ENCODE measurements at places on chromosomes 7 and 10. TPM values are rescaled to one million over a fixed set of nuclear protein-coding genes. Genes with fewer than 3 reads are reported as not detected.

DNA sequence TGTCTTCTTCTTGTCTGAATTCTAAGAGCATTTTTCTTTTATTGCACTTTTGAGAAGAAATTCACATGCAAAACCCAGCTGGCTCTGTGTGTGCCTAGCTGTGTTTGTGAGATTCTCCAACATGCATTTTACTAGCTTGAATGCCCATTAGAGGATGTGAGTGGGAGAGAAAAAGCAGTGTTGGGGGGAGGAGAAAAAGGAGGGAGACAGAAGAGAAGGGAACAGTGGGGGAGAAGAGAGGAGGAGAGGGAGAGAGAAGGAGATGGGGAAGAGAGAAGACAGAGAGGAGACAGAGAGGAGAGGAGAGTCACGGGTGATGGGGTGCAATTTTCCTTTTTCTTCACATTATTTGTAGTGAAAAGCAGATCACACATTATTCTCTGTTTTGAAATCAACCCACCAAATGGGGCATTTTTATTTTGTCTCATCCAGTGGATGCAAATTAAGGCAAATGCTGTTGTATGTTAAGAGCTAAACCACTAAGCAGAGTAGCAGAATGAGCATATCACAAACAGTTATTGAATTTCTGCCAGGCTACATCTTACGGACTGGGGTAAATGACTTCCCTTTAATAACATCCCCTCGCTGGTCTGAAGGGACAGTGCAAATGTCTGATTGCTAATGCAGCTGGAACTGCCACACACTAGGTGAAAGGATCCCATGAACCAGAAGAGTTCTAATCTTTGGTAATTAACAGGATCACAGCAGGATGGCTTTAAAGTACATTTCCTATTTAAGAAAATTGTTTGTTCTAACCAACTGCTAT lies 849 bp downstream of the LRRN3 start:
- peak overlapping the region; percentile 45 for H3K4me3 ChIP-seq
- no peak for DNase-seq
- H3K36me3 ChIP-seq, result no peaks in the 10 kb centered on the region
- no peak overlapping the region for H3K27ac ChIP-seq
- H3K4me1 ChIP-seq, result peaks cover 3% of the 10 kb centered on the region

GRCh38 chr7:83001362-83002040 lies 161.2 kb downstream of the PCLO start:
- H3K27ac ChIP-seq, result no peak overlapping the region
- no peaks in the 10 kb centered on the region for H3K27me3 ChIP-seq
- H3K4me1 ChIP-seq, result no peaks in the 10 kb centered on the region
- H3K36me3 ChIP-seq, result no peaks in the 10 kb centered on the region
- H3K4me3 ChIP-seq, result no peak overlapping the region

- no peak overlapping the region for H3K27ac ChIP-seq
- H3K27me3 ChIP-seq, result no peaks in the 10 kb centered on the region
- H3K4me1 ChIP-seq, result no peaks in the 10 kb centered on the region
- DNase-seq, result no peak
- H3K4me3 ChIP-seq, result no peak overlapping the region
Observed at GRCh38 chr7:41627645-41628298, 75.1 kb downstream of the INHBA start.

DNA sequence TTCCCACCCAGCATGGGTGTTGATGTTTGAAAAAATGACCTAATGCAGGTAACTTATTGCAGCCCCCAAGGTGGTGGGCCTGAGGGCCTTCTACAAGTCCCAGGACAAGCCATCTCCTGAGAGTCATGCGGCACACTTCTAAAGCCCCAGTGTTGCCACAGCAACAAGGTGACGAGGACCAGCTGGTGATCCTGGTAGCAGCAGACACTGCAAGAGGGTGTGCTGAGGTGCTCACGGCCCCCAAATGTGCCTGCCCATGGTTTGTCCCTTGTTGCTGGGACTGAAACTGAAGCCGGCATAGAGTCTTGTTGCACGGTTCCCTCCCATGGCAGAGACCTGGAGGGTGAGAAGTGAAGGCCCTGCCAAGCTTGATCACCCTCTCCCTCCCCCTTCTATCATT lies 333.2 kb upstream of the MGMT start:
- no peak overlapping the region for H3K4me3 ChIP-seq
- no peak for DNase-seq
- H3K27me3 ChIP-seq, result no peaks in the 10 kb centered on the region
- no peaks in the 10 kb centered on the region for H3K36me3 ChIP-seq

- no peaks in the 10 kb centered on the region for H3K27me3 ChIP-seq
- H3K27ac ChIP-seq, result no peak overlapping the region
- H3K4me3 ChIP-seq, result no peak overlapping the region
- H3K4me1 ChIP-seq, result no peaks in the 10 kb centered on the region
- H3K36me3 ChIP-seq, result no peaks in the 10 kb centered on the region
Observed at GRCh38 chr7:80189638-80190037, 55.0 kb downstream of the GNAI1 start.

DNA sequence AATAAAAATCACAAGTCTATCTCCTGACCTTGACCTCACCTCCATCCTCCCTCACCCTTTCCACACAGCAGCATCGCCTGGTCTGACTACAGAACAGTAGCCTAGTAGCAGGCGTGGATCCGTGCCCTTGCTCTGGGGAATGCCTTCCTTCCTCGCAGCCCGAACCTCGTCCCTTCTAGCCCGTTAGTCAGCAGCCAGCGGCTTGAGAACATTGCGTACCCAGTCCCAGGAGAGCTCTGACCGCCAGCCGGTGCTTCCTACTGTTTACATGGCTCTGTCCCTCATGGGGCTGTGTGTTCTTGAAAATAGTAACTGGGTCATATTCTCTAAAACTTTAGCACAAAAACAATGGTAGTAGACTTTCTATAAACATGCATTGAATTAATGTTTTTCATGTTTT lies 682.7 kb upstream of the IGFBP3 start:
- no peaks in the 10 kb centered on the region for H3K27me3 ChIP-seq
- peaks cover 8% of the 10 kb centered on the region for H3K4me1 ChIP-seq
- H3K36me3 ChIP-seq, result no peaks in the 10 kb centered on the region

- H3K4me1 ChIP-seq, result peaks cover 8% of the 10 kb centered on the region
- no peaks in the 10 kb centered on the region for H3K27me3 ChIP-seq
- H3K4me3 ChIP-seq, result no peak overlapping the region
- H3K27ac ChIP-seq, result no peak overlapping the region
- DNase-seq, result no peak
- no peaks in the 10 kb centered on the region for H3K36me3 ChIP-seq
Observed at GRCh38 chr10:70223728-70224127, 9.5 kb downstream of the PPA1 start.

DNA sequence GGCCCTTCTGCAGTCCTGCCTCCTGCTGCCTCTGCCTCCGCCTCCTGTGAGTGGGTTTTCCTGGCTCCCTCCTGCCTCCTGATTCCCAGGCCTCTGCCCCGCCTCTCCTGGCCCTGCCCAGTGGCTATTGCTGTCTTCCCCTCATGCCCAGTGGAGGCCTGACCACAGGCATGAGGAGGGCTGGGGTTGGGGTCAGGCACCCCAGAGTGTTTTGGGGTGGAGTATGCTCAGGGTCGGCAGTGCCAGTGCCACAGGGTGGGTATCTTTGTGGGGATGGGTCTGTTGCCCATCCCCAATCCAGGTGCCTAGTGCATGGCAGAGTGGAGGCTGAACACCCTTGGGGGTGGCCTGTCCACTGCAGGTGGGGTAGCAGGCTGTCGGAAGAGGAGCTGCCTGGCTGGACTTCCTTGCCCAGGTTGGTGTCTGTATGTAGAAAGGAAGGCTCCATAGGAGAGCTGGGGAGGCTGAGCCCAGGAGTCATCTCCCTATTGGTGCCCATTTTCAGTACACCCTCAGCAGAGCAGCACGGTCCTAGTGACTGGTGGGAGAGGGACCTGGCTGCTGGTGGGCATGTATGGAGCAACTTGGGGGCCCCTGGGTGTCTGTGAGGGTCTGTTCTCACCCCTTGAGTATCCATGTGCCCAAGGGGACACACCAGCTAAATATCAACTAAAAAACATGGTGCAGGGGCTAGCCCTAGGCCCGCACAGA lies 62.2 kb downstream of the ARHGAP22 start:
- DNase-seq, result peak; percentile 33
- H3K36me3 ChIP-seq, result no peaks in the 10 kb centered on the region
- H3K4me3 ChIP-seq, result no peak overlapping the region
- no peak overlapping the region for H3K27ac ChIP-seq

DNA sequence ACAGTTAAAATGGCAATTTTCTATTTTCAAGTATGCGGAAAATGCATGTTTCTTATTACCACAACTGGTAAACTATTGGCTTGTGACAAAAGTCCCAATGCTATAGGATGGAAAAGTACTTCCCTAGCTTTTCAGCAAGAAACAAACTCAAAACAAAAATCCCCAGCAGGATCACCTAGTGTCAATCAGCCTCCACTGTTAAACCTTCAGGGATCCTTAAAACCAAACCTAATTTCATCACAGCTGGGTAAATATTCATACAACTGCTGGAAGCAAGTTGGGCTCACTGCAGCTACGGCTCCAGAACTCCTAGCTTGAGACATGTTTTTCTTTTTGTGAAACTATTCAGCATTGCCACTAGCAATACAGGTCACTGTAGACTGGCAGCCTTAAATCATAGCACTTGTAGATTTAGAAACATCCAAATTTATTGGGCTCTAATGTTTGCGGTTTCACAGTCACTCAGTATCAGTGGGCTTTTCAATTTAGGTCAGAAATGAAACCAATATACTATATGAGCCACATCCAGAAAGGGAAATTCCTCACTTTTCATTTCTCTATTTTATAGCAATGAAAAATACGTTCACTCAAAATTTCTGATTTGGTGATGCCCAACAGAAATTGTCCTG lies 145.2 kb upstream of the ANK3 start:
- DNase-seq, result no peak
- no peak overlapping the region for H3K27ac ChIP-seq
- H3K36me3 ChIP-seq, result no peaks in the 10 kb centered on the region
- H3K27me3 ChIP-seq, result no peaks in the 10 kb centered on the region

DNA sequence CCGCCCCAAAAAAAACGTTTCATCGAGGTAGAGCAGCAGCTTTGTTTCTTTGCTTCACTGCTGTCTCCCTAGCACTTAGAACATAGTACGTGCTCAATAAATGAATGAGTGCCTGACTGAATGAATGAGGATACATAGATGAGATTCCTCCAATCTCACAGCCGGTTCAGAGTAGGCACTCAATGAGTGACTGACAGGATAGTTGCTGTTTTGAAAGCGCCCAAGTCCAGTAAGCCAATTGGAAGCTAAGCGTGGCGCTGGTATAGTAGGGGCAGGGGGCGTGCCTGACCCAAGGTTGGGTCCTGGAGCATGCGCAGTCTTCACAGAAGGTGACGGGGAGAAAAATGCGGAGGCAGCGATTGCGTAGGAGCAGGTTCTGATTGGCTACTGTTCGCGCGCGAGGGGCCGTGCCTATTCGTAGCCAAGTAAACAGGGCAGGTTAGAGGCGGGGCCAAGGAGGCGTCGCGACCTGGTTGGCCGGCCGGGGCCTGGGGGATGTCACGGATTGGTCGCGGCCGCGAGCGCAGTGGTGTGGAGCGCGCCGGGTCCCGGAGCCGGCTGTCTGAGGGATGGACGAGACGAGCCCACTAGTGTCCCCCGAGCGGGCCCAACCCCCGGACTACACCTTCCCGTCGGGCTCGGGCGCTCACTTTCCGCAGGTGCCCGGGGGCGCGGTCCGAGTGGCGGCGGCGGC lies at the start of gene PI4K2A:
PI4K2A (plus strand) TSS at position 498 of the 694 bp plus-strand sequence; CDS start at position 570, 72 bp downstream.
- H3K4me1 ChIP-seq, result no peaks in the 10 kb centered on the region
- no peaks in the 10 kb centered on the region for H3K27me3 ChIP-seq
- DNase-seq, result peak; percentile 99
- peak within 1 kb of the TSS; percentile 87 for H3K4me3 ChIP-seq
- H3K36me3 ChIP-seq, result peaks cover 10% of the 10 kb centered on the region

DNA sequence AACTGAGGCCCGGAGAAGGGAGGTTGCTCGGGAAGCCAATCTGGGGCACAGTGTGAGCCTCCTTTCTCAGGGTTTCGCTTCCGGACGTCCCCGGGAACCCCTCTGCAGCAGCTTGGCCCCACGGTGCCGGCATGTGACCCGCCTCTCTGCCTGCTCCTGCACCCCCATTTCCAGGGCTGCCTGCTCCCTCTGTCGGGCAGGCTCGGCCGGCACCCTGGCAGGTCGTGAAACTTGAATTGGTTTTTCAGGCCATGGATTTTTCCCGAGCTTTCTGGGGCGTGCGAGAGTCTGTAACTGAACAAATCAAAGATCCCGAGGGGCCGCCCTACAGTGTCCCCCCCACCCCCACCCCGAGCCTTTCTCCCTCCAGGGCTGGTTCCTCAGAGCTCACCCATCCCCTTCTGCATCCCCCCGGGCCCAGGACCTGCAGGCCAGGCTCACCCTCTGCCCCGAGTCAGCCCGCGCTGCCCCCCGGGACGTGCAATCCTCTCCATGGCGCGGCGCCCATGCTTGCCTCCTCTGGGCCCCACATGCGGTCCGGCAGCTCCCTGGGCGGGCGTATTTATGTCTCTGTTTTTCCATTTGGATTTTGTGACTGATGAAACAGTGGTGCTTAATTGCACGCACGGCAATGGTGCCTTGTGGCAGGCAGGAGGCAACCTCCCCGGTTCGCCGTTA lies 58.1 kb downstream of the UNCX start:
- no peaks in the 10 kb centered on the region for H3K36me3 ChIP-seq
- H3K27me3 ChIP-seq, result peaks cover 7% of the 10 kb centered on the region
- no peaks in the 10 kb centered on the region for H3K4me1 ChIP-seq
- peak overlapping the region; percentile 65 for H3K4me3 ChIP-seq
- no peak for DNase-seq

GRCh38 chr10:5168897-5169420 lies 16.0 kb downstream of the AKR1C8 start:
- no peaks in the 10 kb centered on the region for H3K4me1 ChIP-seq
- DNase-seq, result no peak
- H3K27me3 ChIP-seq, result no peaks in the 10 kb centered on the region
- H3K36me3 ChIP-seq, result no peaks in the 10 kb centered on the region

GRCh38 chr10:126124668-126125349 lies 228.4 kb downstream of the FANK1 start:
- H3K4me1 ChIP-seq, result no peaks in the 10 kb centered on the region
- H3K27me3 ChIP-seq, result no peaks in the 10 kb centered on the region
- peak; percentile 3 for DNase-seq

DNA sequence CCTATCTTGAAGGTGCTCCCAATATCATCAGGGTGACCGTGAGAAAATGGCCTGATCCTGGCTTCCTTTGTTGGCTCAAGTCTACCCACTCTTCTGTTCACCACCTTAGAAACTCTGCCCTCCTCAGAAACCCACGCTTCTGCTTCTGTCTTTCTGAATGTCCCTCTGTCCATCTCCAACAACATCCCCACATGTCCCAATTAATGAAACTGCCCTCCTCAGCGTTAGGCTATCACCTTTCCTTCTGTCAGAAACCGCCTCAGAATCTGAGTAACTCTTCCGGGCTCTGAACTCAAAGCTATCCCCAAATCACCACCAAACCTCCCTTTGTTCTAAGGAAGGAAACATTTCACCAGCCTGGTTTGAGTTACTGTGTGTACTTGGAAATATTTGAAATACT lies 315.8 kb upstream of the ZNF32 start:
- no peaks in the 10 kb centered on the region for H3K27me3 ChIP-seq
- peak overlapping the region; percentile 68 for H3K27ac ChIP-seq
- no peaks in the 10 kb centered on the region for H3K36me3 ChIP-seq
- peaks cover 6% of the 10 kb centered on the region for H3K4me1 ChIP-seq
- no peak for DNase-seq

GRCh38 chr7:28922624-28923331 lies 35.4 kb downstream of the TRIL start:
- peak; percentile 76 for DNase-seq
- H3K4me1 ChIP-seq, result no peaks in the 10 kb centered on the region
- no peaks in the 10 kb centered on the region for H3K36me3 ChIP-seq

The NEUROD6 gene
- total RNA-seq, result not detected

The ANKRD2 gene
- total RNA-seq, result not detected

The AZGP1 gene
- total RNA-seq, result not detected

The CDHR3 gene
- 5.7 TPM for total RNA-seq

The ACTL6B gene
- not detected for total RNA-seq

The HOXA3 gene
- 14.4 TPM for total RNA-seq

The EPO gene
- total RNA-seq, result not detected
